ENCODE measurements at places on chromosomes 11 and 22.

DNA sequence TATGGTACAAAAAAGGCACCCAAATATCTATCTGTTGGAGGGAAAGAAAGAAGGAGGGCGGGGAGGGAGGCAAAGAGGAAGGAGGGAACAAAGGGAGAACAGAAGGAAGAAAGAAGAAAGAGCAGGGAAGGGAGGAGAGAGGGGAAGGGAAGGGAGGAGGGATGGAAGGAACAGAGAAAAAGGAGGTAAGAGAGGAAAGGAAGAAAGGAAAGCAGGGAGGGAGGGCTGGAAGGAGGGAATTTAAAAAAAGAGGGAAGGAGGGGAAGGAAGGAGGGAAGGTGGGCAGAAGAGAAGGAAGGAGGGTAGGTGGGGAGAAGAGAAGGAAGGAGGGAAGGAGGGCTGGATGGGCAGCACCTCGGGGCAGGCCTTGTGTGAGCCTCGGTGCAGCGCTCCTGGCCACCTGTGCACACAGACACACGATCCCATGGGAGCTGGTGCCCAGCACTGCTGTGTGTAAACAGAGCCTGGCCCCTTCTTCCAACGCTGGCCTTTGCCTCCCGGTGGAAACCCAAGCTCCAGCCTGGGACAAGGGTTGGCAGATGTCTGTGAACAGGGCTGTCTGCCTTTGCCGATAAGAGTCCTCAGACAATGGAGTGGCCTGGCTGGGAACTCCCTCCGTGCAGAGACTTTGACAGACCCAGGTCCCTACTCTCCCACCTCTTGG is 23.2 kb downstream of the SMIM38 start:
- no peak for DNase-seq

DNA sequence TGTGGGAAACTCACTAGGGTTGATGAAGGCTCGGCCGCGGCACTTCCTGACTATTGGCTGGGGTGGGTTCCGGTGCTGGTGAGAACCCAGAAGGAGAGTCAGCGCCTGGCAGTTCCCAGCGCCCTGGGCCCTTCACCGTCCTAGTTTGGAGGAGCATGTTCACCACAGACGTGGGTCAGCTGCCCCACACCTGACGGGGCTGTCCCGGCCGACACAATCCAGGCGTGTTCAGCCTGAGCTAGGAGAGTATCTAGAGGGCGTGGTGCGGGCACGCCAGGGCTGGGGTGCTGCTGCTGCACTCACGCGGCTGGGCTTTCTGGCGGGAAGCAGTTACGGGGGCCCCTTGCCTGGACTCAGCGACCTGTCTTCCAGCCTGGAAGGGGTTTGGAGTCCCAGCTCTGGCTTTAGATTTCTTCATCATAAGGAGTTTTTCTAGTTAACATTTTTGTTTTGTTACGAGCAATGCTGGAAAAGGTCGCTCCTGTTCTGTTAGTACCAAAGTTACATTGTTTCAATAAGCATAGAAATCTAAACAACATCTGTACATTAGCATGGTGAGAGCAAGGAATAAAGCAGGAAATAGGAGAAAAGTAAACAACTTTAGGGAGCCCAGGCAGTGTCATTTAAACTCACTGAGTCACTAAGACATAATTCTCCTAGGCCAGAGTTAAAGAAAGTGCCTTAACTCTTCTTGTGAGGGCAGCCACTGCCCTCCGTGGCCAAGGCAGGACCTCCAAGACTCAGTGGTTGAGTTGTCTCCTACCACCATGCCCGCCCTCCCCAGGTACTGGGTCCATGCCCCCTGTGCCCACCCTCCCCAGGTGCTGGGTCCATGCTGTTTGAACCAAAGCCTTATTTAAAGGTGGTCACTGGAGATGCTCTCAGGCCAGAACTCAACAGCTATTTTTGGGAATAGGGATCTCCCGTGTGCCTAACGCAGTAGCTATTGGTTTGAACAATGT is 12.1 kb upstream of the ADORA2A start:
- no peak for DNase-seq

DNA sequence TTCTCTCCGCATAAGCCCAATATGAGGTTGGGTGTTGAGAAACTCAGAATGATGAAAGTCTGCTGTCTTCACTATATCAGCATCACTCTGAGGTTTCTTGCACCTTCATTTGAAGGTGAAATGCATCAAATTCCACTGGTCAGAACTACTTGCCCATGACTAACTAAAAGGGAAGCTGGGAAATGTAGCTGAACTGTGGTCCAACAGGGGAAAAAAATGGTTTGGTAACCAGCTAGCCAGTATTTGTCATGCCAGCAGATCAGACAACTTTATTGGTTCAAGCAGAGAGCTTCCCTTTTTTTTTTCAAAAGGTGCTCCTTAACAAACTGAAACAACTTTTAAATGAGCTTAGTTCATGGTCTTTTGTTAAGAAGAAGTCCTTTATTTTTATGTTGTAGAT is 14.2 kb upstream of the PIK3C2A start:
- DNase-seq: no peak

- DNase-seq: no peak
These were observed 4.4 kb downstream of the POLA2 start for GRCh38 chr11:65266210-65266609.
